T-cell (primary cell): ENCODE measurements at places on chromosomes 4 and X.

DNA sequence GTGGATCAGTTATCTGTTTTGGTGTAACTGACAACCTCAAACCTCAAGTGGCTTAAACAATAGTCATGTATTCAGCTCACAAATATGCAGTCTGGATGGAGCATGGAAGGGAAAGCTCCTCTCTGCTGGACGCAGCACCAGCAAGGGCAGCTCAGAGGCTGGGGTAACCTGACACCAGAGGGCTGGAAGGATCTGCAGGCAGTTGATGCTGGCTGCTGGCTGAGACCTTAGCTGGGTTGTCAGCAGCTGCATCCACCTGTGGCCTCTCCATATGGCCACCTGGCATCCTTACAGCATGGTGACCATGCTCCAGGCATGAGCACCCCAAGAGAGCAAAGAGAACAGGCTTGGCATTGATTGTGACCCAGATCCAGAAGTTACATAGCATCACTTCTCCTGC, 46.7 kb downstream of the ENPP6 start:
- no peak for DNase-seq

GRCh38 chr4:10521424-10521823, 64.2 kb upstream of the ZNF518B start:
- DNase-seq = no peak

DNA sequence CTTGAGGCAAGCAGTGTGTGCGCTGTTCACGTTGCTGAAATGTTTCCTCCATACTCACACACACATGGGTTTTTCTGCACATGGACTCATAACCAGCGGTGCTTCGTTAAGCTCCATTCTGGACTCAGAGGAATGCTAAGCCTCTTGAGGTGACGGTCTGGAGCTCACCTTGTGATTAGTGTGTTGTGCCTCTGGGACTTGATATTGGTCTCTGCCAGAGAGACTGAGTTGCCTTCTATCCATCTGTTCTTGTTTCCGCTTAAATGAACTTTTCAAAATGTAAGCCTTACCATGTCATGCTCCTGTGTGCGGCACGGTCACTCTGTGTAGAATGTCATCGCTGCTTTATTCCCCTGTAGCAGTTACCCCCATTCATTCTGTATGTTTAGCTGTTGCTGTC, 42.5 kb downstream of the ADD1 start:
- DNase-seq = no peak

GRCh38 chr4:41741354-41741753, 7.2 kb downstream of the PHOX2B start:
- no peak for DNase-seq

- DNase-seq = no peak
Measured at GRCh38 chr4:152727784-152728183, 48.0 kb upstream of the TMEM154 start.

DNA sequence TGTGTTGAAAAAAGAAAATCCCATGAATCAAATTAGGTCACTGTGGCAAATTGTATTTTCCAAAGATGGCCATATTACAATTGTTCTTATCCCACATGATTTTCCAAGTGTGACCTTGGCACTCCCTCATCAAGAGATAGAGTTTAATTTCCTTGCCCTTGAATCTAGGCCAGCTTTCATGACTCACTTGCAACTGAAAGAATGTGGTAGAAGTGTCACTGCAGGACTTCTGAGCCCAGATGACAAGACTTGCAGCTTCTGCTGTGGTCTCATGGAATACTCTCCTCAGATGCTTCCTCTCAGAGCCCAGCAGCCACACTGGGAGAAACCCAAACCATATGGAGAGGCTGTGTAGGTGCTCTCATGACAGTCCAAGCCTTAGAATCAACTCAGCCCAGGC, 139.0 kb downstream of the ADAMTS3 start:
- DNase-seq = no peak

DNA sequence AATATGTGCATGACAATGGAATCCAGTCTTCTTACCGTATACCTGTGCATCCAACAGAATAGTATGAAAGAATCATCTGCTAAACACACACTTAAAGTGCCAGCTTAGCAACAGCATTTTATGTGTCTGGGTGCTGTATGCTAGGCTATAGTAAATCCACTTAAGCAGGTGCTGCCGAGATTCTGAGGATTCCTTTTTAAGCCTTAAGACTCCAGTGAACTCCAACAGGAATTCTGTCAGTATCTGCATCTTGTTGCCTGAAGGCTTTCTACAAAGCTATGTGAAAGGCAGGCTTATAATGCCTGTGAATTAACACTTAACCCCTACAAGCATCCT, 1076.4 kb upstream of the PABPC4L start:
- DNase-seq = no peak

DNA sequence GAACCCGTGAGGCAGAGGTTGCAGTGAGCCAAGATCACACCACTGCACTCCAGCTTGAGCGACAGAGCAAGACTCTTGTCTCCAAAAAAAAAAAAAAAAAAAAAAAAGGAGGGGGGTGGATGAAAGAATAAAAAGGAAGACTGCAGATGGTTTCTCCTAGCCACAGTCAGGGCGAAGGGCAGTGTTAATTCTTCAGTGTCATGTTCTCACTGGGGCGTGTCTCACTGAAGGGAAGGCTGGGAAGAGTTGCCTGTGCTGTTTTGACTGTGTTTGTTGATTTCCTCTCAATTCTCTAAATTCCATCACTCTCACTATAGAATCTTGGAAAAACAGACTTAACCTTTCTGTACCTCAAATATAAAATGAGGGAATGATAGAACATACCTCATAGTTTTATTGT, 71.6 kb upstream of the DHX15 start:
- DNase-seq = no peak

GRCh38 chr4:83197555-83198235, 83.2 kb upstream of the PLAC8 start:
- no peak for DNase-seq

DNA sequence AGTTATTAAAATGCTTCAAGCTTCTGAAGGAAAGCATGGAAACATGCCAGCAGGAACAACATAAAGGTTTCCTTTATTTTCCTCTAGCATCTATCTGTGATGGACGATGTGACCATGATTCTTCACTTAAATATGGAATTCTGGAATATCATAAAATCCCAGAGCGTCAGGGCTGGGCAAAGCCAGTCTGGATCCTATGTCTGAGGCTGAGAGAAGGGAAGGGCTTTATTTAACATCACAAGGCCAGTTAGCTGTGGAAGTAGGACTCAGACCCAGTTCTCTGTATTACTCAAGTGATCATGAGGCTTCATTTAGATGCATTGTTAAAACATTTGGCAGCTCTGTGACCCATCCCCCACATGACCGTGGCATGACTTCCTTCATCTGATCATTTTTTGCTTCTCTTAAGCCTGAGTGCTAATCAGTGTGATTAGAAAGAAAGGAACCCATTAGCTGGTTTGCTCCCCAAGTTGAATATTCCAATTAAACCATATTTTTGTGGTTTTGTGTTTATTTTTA, 40.9 kb upstream of the EOLA2 start:
- no peak for DNase-seq

DNA sequence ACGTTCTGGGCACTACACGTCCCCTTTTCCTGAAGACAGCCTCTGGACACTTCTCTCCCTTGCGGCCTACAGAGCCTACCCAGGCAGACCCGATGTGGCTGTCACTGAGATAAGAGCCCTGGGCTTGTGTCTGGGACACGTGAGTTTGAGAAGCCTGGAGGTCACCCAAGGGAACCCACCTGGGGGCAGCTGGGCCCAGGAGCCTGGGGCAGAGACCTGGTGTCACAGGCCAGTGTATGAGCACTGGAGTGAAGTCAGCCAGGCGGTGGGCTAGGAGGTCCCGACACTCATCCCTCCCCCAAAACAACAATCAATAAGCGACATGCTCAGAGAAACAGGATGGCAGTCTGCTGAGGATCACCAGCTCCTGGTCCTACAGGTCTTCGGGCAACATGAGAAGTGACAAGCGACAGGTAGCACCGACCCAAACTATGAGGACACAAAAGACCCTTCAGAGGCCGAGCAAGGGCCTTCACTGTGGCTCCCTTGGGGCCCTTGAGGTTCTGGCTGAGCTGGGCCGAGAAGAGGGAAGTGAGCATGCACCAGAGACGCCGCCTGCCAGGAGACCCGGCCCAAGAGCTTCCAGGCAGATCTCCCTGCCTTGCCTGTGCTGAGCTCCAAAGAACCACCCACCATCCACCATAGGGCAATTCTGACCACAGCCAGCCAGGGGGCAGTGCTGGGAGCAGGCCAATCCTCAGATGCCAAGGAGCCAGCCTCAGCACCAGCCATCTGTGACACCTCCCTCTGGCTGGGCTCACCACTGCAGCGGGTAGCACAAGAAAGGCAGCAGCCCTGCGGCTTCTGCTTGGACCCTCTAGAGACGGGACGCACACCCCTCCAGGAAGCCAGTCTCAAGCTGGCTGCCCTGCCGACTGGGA, 11.0 kb upstream of the DUSP9 start:
- DNase-seq = peak; percentile 11

DNA sequence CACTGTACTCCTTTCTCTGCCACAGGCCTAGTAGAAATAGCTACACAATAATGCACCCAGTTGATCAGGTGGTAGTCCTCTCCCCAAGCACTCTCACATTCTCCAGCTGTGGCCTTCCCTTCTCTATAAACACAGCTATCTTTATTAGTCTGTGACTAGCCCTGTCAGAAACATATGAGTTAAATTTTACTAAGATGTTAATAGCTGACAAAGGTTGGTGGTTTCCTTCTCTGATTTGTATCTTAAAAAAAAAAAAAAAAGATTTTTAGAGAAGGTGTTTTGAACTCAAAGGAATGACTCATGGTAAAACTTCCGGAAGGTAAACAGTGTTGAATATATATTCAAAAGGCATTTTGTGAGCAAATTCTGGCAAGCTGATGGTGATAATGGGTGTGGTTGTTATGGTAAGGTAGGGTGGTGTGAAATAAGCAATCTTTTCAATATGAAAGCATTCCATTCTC, 327.4 kb downstream of the PPP3CA start:
- DNase-seq = no peak

DNA sequence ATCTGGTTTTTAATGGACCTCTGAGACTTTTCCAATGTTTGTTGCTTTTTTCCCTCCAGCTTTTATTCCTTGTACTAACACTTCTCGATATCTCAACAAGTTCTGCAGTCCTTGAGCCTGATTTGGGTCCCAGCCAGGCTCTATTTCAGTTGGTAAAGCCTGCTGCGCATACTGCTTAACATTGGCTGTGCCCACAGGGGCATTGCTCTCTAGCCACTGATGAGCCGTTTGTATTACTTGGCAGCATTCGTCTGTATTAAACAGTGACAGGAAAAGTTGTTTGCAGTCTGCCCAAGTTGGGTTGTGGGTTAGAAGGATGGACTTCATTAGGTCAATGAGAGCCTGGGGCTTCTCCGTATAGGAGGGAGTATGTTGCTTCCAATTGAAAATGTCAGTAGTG, 59.6 kb upstream of the XAGE1B start:
- no peak for DNase-seq

- no peak for DNase-seq
Measured at GRCh38 chr4:15034071-15034764, 31.9 kb downstream of the CPEB2 start.

DNA sequence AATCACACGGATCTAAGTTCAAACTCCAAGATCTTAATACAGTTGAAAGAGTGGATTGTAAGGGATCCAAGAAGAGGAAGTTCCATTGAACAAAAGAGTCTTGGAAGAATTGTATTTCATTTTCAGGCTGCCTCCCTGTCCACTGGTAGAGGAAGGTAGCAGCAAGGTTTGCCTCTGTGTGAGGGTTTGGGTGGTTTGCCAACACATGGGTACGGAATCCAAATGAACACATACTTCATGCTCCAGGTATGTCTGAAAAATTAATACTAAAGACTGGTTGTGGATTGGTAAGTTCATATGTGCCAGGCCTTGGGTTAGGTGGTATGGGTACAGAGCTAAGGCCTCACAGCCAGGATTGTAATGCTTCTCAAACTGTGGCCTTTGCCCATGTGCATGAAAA, 523.6 kb upstream of the BOD1L1 start:
- no peak for DNase-seq

DNA sequence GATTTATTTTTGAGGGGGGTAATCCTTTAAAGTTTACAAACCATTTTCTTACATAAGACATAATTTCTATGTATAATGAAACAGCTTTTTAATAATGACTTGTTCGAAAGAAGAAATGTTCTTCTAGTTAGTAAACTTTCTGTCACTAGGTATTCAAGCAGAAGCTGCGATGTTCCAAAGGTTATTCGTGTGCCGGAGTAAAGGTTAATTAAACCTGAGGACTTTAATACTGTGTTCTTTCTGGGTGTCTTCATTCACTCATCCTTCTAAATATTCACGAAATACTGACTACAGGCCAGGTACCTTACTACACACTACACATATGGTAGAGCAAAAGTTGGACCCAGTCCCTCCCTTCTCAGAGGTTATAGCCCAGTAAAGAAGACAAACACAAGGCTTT, 96.7 kb downstream of the NR3C2 start:
- no peak for DNase-seq

DNA sequence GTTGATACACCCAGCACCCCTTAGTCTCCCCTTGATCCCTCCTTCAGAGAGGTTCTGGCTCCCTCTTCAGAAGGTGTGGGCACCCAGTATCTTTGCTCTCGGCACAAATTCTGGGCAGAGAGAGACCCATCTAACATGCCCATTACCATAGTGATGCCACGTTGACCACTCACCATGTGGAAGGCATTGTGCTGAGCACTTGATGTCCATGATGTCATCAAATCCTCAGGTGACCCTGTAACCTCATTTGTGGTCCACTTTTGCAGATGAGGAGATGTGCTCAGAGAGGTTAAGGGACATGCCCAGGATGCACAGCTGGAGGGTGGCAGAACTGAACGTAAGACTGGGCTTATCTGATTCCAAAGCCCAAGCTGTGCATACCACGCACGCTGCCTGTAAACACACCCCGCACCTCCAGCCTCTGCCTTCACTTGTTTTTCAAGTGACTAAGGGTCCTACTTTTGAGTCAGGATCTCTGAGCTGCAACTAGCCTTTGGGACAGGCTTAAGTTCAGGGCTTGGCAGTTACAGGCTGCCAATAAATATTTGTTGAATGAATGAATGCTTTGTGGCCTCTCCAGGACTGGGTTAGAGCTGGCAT, 55.2 kb downstream of the HTRA3 start:
- no peak for DNase-seq

- no peak for DNase-seq
Measured at GRCh38 chrX:107935200-107935599, 47.0 kb downstream of the TEX13B start.

- no peak for DNase-seq
Measured at GRCh38 chr4:137635108-137635507, 102.8 kb upstream of the PCDH18 start.

DNA sequence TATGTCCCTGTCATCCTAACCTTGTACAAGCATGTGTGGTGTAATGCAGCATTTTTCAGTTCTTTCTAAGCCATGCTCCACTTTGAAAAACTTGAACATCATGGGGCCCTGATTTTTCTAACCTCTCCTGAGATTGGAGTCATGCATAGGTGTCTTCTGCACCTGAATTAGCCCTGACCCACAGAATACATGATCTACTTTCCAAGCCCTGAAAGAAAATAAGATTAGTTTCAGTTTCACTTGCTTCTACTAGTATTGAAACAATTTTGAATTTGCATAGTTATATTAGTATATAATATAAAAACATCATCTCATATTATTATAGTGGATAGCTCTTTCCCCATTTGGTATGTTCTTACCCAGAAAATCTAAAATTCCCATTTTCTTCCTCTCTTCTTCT, 178.2 kb downstream of the HS3ST1 start:
- no peak for DNase-seq
